Activated naive CD4-positive, alpha-beta T cell treated with anti-CD3 and anti-CD28 coated beads, Interleukin-2, amount 10 ng/mL, durations not matched to agents 7 days and 5 days (primary cell): ENCODE measurements at places on chromosomes 4 and X.

DNA sequence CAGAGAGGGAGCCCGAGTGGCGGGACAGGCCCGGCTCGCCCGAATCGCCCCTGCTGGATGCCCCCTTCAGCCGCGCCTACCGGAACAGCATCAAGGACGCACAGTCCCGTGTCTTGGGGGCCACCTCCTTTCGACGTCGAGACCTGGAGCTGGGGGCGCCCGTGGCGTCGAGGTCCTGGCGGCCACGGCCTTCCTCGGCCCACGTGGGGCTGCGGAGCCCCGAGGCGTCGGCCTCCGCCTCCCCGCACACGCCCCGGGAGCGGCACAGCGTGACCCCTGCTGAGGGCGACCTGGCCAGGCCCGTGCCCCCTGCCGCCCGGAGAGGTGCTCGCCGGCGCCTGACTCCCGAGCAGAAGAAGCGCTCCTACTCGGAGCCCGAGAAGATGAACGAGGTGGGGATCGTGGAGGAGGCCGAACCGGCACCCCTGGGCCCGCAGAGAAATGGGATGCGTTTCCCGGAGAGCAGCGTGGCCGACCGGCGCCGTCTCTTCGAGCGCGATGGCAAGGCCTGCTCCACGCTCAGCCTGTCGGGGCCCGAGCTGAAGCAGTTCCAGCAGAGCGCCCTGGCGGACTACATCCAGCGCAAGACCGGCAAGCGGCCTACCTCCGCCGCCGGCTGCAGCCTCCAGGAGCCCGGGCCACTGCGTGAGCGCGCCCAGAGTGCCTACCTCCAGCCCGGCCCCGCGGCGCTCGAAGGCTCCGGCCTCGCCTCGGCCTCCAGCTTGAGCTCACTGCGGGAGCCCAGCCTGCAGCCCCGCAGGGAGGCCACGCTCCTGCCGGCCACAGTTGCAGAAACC lies 156.9 kb downstream of the SOWAHB start:
- DNase-seq = no peak

GRCh38 chr4:122576261-122577188 lies 44.3 kb downstream of the IL21 start:
- DNase-seq = peak; percentile 38

- no peak for DNase-seq
Measured at GRCh38 chrX:1902901-1903235, 288.0 kb downstream of the ASMT start.

GRCh38 chr4:147943159-147943638 lies 211.3 kb downstream of the ARHGAP10 start:
- no peak for DNase-seq

- no peak for DNase-seq
Measured at GRCh38 chrX:103949506-103949905, 12.9 kb upstream of the TMSB15B start.

GRCh38 chr4:67436742-67437141 lies 108.6 kb downstream of the CENPC start:
- no peak for DNase-seq

GRCh38 chr4:106287353-106287969 lies 28.5 kb downstream of the TBCK start:
- DNase-seq = no peak

GRCh38 chrX:19698122-19698521 lies 182.8 kb upstream of the MAP3K15 start:
- no peak for DNase-seq

- no peak for DNase-seq
Measured at GRCh38 chr4:139312552-139313332, 10.5 kb upstream of the NDUFC1 start.

DNA sequence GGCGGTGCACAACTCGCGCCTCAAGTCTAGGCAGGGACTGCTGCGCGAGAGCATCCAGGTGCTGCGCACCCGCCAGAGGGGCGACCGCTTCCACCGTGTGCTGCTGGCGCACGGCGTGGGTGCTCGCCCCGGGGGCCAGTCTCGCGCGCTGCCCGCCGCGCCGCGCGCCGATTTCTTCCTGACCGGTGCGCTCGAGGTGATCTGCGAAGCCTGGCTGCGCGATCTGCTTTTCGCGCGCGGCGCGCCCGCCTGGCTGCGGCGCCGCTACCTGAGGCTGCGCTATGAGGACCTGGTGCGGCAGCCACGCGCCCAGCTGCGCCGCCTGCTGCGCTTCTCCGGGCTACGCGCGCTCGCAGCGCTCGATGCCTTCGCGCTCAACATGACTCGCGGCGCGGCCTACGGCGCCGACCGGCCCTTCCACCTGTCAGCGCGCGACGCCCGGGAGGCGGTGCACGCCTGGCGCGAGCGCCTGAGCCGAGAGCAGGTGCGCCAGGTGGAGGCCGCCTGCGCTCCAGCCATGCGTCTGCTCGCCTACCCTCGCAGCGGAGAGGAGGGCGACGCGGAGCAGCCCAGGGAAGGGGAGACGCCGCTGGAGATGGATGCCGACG lies 1.3 kb downstream of the CHST7 start:
- peak; percentile 64 for DNase-seq

DNA sequence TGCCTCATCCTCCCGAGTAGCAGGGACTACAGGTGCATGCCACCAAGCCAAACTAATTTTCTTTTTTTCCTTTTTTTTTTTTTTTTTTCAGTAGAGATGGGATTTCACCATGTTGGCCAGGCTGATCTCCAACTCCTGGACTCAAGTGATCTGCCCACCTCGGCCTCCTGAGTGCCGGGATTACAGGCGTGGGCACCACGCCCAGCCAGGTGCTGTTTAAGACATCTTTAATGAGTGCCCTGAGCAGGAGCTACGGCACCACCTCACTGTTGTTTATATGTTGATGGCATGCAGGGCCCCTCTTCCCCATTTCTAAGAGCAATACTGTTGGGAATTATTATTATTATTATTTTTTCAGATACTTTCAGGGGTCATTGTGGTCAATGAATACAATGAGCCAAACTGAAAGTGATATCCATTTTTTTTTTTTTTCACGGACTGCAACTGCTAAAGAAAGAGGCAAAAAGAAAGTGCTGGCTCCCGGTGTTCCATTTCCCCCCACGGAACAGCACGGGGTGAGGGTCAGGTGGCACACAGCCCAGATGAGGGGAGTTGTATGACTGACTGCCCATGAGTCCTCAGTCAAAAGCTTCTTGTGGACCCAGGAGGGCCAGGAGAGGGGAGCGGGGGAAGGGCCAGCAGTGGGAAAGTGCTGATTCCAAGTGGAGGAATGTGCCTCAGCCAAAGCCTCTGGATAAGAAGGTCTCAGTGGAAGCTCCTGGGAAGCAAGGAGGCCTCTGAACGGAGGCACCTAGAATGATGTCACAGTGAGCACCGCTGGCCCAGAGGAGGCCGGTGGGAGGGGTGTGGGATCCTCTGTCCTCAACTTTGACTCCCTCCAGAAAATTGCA lies 101.8 kb upstream of the HPF1 start:
- no peak for DNase-seq

- DNase-seq = no peak
Measured at GRCh38 chr4:117455088-117455487, 369.7 kb upstream of the TRAM1L1 start.

DNA sequence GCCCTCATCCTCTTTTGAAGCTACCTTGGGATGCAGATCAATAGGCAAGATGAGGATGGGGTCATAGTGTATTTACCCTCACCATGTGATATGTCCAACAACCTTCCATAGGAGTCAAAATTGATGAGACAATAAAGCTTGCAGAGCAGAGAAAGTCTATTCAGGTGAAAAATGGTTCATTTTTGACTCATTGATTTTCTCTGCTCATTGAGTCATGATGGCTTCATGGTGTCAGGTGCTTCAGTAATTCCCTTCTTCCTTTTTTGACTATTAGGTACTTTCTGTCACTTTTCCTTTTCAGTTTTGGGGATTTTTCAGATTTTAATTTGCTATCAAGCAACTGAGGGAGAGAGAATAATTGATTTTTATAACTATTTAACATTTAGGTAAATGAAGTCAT lies 55.9 kb upstream of the IL2 start:
- no peak for DNase-seq

GRCh38 chrX:136761421-136761820 lies 19.3 kb downstream of the ARHGEF6 start:
- DNase-seq = no peak

DNA sequence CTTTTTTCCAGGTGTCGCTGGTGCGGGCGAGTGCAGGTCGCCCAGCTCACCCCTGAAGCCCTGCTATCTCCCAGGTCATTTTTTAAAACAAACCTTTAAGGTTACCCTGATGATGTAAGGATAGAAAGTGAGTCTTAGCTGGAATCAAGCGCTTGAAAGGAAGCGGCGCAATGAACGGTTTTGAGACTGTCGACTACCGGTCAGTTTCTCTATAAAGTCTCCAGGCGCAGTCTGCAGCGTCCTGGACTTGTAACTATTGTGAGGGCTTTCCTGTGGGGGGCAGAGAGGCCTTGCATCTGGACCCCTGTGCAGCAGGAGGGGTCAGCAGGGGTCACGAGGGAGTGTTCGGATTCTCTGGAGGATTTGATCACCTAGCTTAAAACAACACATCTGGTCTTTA lies 1.6 kb downstream of the KIT start:
- no peak for DNase-seq

DNA sequence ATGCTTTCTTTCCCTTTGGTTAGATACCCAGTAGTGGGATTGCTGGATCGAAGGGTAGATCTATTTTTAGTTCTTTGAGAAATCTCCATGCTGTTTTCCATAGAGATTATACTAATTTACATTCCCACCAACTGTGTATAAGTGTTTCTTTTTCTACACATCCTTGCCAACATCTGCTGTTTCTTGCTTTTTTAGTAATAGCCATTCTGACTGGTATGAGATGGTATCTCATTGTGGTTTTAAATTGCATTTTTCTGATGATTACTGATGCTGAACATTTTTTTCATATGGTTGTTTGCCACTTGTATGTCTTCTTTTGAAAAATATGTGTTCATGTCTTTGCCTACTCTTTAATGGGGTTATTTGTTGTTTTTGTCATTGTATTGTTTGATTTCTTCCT lies 6.6 kb upstream of the AGA start:
- no peak for DNase-seq

- DNase-seq = no peak
Measured at GRCh38 chrX:30248854-30249253, 1.9 kb downstream of the MAGEB1 start.
